ENCODE measurements at places on chromosomes 7 and 10.
A peak's percentile ranks its signal among the peaks of the same experiment; 100 is the strongest.

GRCh38 chr7:18570890-18571478 lies 75.4 kb downstream of the HDAC9 start:
- no peak for DNase-seq

- no peak for DNase-seq
Observed at GRCh38 chr7:119197877-119198527, 973.5 kb downstream of the ANKRD7 start.

DNA sequence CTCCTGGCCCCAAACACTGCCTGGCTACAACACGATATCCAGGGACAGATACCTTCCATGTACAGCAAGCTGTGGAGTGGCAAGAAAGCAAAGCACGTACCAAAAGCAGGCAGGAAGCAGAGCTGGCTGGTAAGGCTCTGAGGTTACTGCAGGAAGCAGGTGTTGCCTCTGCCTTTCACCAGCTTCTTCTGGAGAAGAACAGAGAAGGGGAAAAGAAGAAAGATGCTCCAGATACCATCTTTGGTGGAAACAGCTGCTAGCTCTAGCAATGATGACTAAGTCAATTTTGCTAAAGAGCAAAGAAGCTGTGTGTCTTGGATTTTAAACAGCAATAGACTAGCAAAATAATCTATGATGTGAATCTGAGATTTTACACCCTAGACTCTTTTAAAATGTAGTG lies 34.9 kb upstream of the PRSS1 start:
- DNase-seq: no peak

- DNase-seq: no peak
Observed at GRCh38 chr7:70700055-70700940, 431.6 kb upstream of the GALNT17 start.

GRCh38 chr7:140348161-140348849 lies 50.0 kb downstream of the SLC37A3 start:
- DNase-seq: no peak

DNA sequence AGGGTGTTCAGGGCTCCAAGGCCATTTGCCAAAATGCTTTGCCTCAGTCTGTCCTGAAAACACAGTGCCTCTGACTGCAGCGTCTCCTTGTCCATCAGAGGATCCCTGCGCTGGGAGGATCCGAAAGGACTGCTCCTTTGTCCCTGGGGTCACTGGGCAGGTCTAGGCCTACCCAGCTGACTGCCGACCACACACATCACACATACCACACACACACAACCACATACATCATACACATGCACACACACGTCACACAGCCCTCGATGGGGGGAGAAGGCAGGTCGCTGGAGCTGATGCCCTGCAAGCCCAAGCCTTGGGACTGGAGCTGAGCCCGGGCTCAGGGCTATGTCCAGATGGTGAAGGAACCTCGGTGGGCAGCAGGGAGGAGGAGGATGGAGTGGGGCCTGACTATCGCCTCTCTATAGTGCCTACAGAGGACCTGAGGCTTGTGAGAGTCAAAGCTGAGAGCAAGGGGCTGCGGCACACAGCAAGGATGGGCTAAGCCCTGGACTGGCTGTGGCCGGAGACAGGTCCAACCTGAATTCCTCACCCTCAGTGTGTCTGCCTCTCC lies 29.1 kb downstream of the GPRIN2 start:
- DNase-seq: peak; percentile 66

DNA sequence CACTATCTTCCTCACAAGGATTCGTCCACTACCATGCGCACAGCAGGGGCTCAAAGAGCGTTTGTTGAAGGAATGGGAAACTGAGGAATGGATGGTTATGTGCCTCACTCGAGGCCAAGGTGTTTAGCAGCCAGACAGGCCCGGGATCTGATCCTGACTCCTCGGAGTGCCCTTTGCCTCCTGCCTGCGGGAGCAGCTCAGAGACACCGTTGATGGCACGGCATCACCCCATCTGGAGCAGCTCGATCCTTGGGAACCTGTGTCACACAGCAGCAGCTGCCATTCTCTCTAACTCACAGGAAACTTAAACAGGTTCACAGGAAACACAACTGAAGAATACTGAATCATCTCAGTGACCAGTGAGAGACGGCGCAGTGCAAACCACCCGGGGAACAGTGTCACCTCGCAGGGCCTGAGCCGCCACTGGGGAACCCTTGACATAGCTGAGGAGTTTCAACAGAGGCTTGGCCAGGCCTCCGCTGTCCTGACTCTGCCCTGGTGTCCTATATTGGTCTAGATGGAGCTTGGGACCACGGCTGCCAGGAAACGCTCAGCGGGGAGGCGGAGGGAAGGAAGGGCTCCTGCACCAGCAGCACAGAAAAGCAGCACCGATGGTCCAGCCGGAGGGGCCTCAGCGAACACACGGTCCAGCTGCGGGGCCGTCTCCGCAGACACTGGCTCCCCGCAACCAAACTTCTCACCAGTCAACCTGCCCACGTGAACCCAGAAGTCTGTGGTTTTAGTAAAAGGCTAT lies 169.4 kb downstream of the ADARB2 start:
- peak; percentile 57 for DNase-seq

DNA sequence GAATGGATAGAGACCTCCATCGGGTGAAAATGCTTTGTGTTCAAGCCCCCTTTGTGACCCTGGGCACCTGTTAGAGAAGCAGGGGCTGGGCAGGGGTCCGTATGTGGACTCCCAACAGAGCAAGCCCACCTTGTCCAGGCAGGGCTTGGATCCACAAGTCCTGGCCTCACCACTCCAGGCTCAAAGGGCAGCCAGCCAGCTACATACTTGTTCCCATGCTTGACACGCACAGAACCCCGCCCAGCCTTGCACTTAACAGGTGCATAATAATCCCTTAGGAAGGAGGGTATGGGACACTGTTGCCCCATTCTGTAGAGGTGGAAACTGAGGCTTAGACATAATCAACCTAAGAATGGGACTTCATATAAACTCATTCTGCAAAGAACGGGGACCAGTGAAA lies 160.6 kb downstream of the PRKAG2 start:
- DNase-seq: no peak

- DNase-seq: no peak
Observed at GRCh38 chr10:63438506-63439498, 27.0 kb downstream of the JMJD1C start.

DNA sequence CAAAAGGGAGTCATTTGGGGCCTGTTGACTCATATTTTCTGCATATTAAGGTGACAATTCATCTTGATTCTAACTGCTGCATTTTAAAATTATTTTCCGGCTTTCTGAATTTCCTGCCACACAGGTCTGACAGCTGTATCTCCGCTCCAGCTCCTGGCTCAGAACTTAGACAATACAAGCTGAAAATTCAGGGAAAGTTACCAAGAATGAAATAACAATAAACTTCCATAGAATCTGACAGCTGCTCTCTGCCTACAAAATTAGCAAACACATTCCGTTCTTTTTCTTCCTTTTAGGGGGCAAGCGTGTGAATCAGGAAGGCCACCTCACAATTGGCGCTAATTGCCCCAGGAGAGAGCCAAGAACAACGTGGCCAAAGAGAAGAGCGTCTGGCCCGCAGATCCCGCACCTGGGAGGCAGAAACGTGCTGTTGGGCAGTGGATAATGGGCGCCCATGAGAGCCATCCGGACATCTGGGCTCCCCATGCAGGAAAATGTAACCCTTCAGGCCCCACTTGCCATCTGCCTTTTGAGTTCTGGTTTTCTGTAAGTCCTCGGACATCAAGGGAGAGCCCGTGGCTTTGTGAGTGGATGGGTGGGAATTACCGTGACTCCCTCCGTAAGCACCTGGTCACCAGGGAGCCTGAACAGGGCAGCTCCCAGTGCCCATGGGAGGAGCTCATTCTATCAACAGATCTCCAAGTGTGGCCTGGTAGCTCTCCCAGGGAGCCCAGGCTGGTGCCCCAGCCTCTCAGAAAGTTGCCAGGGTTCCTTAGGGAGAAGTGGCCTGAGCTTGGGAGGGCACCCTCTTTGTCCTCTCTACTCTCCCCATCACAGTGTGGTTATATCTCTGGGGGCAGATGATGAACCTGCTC lies 5.0 kb downstream of the CLRN3 start:
- DNase-seq: no peak

DNA sequence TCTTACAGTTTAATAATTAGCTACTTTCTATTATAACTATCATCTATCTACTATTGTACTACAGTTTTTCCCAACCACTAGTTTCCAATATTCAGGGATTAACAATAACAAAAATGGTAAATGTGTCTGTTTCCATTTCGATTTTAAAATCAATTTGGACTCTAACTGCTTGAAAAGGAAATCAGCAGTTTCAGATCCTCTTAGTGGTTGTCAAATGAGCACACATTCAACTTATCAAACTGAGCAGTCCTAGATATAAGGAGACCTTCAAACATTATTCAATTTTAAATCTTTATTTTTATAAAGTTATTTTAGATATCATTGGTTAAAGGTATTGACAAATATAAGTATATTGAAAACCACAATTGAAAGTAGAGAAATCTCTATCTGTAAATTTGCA lies 46.8 kb upstream of the CD36 start:
- DNase-seq: no peak

- DNase-seq: peak; percentile 57
Observed at GRCh38 chr7:159040146-159040545, 104.5 kb downstream of the VIPR2 start.

- no peak for DNase-seq
Observed at GRCh38 chr7:28088032-28088431, 92.6 kb downstream of the JAZF1 start.

DNA sequence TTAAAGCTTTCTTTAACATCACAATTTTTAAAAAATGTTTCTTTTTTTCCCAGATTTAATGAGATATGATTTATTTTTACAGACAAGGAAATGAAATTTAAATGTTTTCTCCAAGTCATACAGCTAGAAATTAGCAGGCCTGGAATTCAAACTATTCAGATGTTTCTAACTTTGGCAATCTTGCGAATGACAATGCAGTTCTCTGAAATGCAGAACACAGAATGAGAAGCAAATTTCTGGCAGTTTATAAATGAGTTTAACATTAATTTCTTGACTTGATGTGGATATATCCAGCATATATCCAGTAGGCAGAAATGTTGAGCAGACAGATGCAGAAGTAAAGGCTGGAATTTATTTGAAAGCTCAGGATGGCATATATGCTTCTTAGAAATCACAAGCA lies 227.5 kb downstream of the THSD7A start:
- no peak for DNase-seq

- peak; percentile 14 for DNase-seq
Observed at GRCh38 chr7:68984306-68984705, 614.0 kb upstream of the AUTS2 start.

DNA sequence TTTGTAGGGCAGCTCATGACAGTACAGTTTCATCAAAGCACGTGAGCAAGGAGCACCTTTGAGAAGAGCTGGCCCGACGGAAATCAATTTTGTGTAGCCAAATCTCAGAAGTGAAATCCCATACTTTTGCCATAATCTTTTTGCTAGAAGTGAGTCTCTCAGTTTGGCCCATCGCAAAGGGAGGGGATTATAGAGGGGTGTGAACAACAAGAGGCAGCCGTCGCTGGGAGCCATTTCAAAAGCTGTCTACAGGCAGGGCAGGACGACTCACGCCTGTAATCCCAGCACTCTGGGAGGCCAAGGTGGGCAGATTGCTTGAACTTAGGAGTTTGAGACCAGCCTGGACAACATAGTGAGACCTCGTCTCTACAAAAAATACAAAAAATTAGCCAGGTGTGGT lies 599.8 kb downstream of the GALNT17 start:
- DNase-seq: no peak

Data from sigmoid colon (tissue), 7 donors.